Fibroblast of skin of right quadriceps (primary cell): ENCODE measurements at places on chromosomes 4 and X.
A peak's percentile ranks its signal among the peaks of the same experiment; 100 is the strongest.

DNA sequence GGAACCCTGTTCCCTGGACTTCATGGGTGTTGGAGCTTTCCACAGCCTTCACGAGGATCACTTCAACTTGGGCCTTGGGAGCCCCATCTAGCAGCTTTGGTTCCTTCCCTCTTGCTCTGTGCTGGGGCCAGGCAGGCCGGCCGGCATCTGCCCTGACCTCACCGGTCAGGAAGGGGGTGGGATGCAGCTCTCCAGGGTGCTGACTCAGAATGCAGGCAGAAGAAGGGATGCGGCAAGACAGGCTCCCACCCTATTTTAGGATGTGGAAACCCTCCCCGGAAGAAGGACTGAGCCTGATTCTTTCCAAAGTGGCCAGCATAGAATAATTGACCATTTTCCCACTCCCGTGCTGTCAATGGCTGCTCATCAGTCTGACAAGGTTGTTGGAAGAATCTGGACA, 47.1 kb downstream of the FHDC1 start:
- no peak for DNase-seq

- DNase-seq: peak; percentile 33
These were observed 26.0 kb downstream of the LRIT3 start for GRCh38 chr4:109873791-109874514.

DNA sequence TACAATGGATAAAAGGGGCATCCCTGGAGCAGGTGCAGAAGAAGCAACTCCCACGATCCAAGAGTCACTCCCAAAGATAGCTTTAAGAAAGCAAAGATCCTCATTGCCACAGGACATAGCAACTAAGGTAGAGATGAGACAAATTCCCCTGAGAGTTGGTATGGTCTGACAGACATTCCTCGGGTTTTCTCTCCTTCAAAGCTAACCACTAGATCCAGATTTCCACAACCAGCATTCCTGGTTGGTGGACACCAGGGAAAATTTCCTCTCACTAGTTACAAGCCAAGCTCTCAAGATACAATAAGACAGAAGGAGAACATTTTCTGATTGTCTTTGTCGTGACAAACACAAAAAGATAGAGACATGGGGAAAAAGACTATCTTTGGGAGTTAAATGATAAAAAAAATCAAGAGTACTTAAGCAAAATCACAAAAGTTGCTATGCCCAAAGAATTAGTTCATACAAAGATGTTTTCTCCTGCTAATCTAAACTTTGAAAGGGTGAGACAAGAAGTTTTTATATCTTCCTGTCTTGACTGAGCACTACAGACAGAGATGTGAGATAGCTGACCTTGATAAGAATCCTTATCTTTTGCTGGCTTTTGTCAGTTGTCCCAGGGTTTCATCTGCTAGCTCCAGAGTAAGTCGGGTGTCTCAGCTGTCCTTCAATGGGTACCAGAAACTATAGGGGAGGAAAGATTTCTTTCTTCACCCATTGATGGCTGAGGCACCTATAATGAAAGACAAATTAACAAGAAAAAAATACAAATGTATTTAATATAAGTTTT, 200.5 kb downstream of the CENPC start:
- no peak for DNase-seq

DNA sequence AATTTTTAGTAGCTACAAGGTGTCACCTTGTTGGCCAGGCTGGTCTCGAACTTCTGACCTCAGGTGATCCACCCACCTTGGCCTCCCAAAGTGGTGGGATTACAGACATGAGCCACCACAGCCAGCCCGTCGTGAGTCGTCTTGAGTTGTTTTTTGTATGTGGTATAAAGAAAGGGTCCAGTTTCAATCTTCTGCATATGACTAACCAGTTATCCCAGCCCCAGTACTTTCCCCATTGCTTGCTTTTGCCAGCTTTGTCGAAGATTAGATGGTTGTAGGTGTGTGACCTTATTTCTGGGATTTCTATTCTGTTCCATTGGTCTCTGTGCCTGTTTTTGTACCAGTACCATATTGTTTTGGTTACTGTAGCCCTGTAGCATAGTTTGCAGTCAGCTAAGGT, 105.9 kb downstream of the OR13H1 start:
- no peak for DNase-seq

GRCh38 chr4:105822061-105822460, 73.2 kb upstream of the NPNT start:
- DNase-seq: no peak

GRCh38 chrX:150683536-150684146, 9.6 kb upstream of the MTMR1 start:
- peak; percentile 26 for DNase-seq

DNA sequence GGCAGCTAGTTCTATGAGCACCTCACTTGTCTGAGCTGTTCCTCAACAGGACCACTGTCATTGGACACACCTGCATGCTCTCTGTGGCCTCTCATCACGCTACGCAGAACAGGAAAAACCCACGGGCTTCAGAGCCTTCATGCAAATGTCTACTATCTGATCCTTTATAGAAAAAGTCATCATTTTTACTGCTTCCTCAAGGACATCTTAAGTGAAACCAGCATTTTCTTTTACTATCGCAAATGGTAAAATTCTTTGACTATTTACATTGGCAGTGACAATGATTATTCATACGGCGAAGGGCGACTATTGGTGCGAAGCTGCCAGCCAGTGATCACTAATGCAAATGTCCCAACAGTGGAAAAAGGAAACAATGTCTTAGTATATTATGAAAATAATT, 147.0 kb downstream of the AFAP1 start:
- no peak for DNase-seq

GRCh38 chr4:47145630-47146029, 114.3 kb downstream of the GABRB1 start:
- peak; percentile 73 for DNase-seq

DNA sequence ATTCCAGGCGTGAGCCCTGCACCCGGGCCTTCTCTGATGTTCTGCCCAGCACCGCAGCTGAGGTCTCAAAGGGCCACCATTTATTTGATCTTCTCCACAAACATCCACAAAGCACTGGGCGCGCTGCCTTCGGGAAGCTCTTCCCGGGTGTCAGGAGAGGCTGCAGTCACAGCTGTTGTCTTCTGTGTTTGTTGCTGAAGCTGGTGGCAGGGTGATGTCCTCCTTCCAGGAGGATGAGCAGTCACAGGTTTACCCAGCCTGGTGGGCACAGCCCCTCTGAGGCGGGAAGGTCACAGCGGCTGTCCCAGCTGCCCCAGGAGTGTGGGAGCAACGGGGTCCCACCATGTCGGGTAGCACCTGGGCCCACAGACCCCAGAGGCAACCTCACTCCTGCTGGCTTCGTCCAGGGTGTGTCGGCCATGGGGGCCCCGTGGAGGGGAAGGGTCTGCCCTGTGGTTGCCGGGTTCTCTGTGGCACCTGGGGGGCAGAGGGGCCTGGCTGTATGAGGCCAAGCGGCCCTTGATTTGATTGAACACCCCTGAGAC, 27.6 kb downstream of the FGFRL1 start:
- DNase-seq: no peak

DNA sequence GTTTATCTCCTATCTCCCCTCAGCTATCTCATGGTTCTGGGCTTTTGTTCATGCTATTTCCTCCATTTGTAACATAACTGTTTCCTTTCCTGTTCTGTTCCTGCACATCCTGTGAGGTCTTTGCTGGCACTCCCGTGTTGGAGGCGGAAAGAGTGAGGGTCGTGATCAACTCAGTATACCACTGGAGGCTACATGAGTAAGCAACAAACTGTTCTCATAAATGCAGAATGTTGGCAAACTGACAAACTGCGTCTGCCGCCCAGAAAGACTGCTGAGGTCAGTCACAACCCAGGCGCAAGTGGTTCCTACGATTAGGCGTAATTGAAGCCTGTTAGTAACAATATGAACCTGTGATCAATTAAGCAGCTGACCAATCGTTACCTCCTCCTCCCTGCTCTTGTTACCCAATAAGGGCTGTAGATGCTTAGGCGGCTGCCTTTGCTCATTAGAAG, 48.8 kb downstream of the C4orf33 start:
- peak; percentile 22 for DNase-seq

- DNase-seq: peak; percentile 40
These were observed 33.1 kb downstream of the DCTD start for GRCh38 chr4:182884040-182884439.

DNA sequence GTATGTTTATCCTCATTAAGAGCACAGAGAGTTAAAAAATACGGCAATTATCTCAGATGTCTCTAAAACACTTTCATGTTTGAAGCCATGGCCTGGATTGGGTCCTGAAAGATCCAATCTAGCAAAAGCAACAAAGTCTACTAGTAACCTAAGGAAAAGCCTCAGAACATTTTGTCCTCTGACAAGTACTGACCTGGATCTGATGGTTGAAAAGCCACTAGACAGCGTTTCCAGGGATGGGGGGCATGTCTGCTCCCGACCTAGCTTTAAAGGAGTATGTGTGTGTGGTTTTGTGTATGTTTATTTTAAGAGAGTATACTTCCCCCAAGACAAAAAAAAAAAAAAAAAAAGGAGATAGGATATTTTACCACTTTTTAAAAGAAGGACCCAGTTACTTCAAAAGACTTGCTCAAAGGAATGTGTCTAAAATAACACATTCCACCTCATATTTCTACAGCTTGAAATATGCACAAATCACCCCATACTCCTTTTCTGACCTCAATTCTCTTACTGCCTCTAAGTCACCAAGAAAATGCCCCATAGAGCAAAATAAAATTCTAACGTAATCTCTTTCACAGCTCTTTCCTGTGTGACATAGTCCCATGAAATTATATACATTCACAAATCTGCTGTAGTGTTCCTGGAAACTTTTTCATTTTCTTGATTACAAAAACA, 189.0 kb upstream of the TTC29 start:
- DNase-seq: no peak

GRCh38 chr4:6201580-6202091, 1.3 kb upstream of the JAKMIP1 start:
- DNase-seq: no peak

DNA sequence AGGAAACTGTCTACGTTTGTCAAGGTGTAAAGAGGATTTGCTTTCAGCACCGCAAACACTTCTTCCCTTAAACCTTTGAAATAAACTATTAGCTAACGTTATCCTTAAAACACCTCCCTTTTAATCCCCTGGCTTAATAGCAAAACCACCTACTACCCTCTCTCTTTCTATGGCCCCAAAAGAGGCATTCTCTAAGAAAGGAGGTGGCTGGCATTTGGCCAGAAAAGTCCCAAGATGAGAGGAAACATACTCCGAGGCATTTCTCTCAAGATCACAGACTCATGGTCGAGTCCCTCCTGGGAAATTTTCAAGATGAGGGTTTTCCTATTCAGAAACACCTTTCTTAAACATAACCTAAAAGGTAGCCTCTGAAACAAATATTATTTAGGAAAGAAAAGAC, 60.6 kb upstream of the VCX3B start:
- no peak for DNase-seq

DNA sequence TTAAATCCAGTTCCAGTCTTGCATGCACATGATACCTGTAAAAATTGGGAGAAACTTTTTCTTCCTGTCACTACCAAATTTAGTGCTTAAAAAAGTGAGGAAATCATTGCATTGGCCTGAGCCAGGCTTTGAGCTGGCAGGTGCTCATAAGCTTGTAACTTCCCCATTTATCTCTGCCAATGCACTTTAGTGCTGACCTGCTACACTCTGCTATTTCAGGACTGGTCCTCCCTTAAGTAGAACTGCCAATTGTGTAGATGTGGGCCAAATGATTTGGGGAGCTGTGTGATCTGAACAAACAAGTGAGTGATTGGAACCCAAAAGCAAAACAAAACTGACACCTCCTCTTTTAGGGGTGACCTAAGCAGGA, 51.8 kb downstream of the ZNF827 start:
- DNase-seq: no peak

DNA sequence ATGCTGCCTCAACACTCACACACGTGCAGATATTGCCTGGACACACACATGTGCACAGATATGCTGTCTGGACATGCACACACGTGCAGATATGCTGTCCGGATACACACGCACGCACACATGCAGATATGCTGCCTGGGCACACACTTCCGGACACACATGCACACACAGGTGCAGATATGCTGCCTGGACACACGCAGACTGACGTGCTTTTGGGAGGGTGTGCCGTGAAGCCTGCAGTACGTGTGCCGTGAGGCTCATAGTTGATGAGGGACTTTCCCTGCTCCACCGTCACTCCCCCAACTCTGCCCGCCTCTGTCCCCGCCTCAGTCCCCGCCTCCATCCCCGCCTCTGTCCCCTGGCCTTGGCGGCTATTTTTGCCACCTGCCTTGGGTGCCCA, 14.7 kb downstream of the FGFRL1 start:
- no peak for DNase-seq

DNA sequence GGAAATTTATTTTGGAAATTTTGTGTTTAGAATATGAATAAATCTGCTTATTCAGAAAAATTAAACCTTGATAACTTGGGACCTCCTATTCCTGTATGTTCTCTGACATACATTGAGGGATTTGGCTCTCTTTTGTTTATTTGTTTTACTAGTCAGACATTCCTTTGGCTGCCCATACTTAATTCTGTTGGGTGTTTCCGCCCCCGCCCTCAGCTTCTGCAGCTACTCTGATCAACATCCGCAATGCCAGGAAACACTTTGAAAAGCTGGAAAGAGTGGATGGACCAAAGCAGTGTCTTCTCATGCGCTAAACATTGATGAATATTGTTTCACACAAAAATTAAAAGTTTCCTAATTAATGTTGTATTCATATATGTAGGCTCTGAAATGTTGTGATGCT, 40.5 kb downstream of the RRAGB start:
- peak; percentile 3 for DNase-seq

- DNase-seq: no peak
These were observed 34.2 kb downstream of the AGA start for GRCh38 chr4:177408023-177408422.

GRCh38 chr4:22454955-22455354, 60.9 kb downstream of the ADGRA3 start:
- DNase-seq: no peak

DNA sequence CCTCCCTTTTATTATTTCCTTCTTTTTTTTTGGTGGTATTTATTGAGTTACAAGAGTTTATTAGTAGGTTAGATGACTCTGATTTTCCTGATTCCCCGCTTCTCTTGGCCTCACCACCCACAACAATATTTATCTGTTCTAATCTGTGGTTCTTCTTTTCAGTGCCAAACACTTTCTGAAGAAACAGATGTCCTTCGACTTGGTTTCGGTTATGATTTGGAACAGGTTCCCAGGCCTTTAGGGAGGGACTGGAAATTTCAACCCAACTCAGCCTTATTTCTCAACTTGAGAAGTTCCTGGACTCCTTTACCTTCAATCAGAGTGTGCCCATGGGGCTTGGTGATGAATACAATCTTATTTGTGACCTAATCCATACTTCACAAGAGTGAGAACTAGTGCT, 108.1 kb downstream of the UCHL1 start:
- no peak for DNase-seq

GRCh38 chr4:153464068-153464467, 2.1 kb upstream of the TMEM131L start:
- DNase-seq: peak; percentile 28

DNA sequence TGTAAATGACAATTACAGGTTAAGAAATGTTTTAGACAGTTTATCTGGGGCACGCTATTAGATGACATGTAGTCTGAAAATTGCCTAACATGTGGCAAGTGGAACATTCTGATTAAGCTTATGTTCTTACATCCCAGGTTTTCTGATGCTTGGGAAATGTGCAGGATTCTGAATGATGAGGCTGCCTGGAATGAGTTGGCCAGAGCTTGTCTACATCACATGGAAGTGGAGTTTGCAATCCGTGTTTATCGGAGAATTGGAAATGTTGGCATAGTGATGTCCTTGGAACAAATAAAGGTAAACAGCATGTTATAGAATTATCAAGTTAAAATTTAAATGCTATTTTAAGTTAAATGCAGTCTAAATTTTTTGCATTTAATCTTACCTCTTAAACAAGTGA, 49.3 kb downstream of the WDR19 start:
- DNase-seq: no peak
